ENCODE measurements at places on chromosomes 1 and 21. TPM values are rescaled to one million over a fixed set of nuclear protein-coding genes. Genes with fewer than 3 reads are reported as not detected.

DNA sequence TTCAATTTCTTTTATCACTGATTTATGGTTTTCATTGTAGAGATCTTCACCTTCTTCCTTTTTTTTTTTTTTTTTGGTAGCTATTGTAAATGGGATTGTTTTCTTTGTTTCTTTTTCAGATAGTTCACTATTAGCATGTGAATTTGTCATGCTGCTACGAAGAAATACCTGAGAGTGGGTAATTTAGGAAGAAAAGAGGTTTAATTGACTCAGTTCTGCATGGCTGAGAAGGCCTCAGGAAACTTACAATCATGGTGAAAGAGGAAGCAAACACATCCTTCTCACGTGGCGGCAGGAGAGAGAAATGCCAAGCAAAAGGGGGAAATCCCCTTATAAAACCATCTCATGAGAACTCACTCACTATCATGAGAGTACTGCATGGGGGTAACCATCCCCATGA, 66.4 kb downstream of the DAB1 start:
- no peak for DNase-seq

The PTGFR gene
- 7.8 TPM for total RNA-seq

The OR2L2 gene
- total RNA-seq: not detected

- peak; percentile 56 for DNase-seq
Measured at GRCh38 chr1:87435484-87435883, 106.8 kb downstream of the LMO4 start.

- no peak for DNase-seq
Measured at GRCh38 chr1:152657677-152658076, 5.5 kb upstream of the LCE2D start.

The RABGAP1L gene
- total RNA-seq: 11.8 TPM

DNA sequence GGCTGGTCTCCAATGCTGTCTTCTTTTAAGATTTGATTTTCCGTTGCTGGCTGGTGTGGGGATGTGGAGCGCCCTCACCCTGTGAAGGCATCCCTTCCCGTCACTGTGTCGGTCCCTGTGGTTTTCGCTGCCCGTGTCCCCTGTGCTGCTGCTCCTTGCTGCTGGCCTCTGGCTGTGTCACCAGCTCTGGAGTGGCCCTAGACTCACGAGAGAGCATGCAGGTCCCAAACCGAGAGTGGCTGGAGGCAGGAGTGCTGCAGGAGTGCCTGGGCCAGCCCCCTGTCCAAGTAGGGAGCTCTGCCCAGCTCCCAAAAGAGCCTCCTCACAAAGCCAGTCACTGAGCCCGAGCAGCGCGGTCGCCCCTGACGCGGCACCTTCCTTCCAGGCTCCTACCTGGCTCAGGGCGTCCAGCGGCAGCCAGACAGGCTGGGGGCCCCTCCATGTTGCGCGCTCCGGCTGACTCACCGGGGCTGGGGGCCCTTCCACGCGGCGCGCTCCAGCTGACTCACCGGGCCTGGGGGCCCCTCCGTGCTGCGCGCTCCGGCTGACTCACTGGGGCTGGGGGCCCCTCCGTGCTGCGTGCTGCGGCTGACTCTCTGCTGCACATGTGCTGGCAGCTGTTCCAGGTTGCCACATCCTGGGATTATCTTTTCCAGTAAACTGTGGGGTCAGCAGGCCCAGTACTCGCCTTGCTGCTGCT, 106.7 kb upstream of the COL6A1 start:
- DNase-seq: peak; percentile 76

The SGIP1 gene
- not detected for total RNA-seq

DNA sequence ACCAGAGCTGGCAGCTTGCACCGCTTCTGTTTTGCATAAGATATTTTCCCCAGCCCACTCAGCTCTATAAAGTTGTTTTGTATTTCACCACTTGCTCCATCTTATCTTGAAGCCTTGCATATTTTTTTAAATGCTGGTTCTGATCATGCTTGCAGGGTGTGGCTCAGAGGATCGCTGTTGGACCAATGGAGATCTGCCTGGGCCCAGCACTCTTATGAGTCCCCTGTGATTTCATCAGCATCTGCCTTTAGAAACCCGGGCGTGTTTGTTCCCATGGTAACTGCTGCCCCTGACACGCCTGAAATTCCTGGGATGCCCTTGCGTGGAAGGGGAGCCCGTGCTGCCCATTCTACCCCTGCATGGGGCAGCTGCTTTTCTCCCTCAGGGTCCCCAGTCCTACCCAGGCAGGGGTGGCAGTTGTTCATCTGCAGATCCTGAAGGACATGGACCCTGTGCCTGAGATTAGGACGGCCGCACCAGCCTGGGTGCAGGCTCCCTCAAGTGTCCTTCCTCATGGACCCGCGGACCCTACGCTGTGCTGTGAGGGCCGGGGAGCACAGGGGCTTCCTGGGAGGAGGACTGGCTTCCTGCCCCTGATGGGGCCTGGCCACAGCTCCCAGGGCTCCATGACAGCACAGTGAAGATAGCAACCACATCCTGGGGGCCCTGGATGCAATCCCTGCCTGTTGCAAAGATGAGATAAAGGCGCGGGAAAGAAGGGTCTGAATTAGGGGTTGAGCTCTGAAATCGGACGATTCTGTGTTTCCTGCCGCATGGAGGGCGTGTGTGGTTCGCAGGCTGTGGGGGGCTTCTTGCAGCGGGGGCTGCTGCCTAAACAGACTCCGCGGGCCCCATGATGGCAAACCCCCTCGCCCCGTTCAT, 226.5 kb downstream of the SDCCAG8 start:
- peak; percentile 32 for DNase-seq

DNA sequence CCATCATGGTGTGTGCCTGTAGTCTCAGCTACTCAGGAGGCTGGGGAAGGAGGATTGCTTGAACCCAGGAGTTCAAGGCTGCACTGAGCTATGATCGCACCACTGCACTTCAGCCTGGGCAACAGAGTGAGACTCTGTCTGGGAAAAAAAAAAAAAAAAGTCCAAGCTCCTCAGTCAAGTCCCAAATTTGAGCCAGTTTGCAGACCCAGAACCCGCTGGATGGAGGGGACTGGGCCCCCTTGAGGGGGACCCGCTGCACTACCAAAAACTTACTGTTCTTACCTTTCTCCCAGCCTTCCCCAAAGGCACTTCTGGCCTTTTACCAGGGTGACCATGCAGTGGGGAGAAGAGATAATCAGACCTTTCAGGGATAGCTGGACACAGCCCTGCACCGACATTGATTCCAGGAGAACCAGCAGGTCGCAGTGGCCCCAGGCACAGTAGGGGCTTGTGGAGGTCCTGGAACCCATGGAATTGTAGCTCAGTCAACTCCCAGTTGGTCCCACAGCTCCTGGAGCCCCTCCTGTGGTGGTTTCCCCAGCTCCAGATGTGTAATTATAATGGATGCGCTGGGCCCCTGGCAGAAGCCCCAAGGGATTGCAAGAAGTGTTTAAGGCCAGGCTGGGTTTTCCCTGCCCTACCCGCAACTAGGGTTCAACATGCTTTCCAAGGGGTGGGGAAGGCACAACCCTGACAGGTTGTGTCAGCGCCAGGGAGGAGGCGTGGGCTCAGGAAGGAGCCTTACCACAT, 4.1 kb upstream of the WNT9A start:
- no peak for DNase-seq

GRCh38 chr1:227758366-227758765, 23.1 kb downstream of the SNAP47 start:
- no peak for DNase-seq

The USP25 gene
- total RNA-seq: 28.3 TPM

- no peak for DNase-seq
Measured at GRCh38 chr1:5988596-5989285, 3.5 kb downstream of the NPHP4 start.

- peak; percentile 80 for DNase-seq
Measured at GRCh38 chr1:31154632-31155215, 85.0 kb downstream of the NKAIN1 start.

- no peak for DNase-seq
Measured at GRCh38 chr1:46199233-46199749, 1.1 kb upstream of the POMGNT1 start.

DNA sequence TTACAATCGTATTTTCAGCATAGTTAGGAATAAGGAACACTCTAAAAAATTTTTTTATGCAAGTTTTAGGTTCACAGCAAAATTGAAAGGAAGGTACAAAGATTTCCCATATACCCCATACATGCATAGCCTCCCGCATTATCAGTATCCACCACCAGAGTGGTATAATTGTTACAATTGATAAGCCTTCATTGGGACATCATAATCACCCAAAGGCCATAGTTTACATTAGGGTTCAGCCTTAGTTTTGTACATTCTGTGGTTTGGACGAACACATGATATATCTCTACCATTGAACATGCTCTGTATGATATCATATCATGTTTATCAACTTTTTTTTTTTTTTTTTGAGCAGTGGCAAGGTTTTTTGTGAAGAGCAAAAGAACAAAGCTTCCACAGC, 180.0 kb downstream of the SDCCAG8 start:
- no peak for DNase-seq

DNA sequence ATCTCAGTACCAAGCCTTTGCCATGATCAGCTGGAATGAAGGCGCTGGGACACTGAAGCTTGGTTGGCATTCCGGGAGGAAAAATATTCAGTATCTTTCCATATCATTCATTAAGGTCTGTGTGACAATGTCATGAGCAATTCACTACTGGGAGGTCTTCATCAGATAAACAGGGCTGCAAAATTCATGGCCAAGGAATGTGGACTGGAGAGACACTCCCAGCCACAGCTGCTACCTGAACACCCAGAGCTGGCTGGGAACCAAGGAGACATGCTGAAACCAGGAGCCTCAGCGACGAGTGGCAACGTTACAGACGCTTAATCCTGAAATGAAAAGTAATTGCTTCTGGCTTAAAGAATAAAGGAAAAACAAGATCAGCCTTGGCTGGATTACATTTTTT, 30.6 kb upstream of the DDAH1 start:
- DNase-seq: peak; percentile 98

GRCh38 chr1:75308365-75308764, 174.2 kb downstream of the LHX8 start:
- no peak for DNase-seq

DNA sequence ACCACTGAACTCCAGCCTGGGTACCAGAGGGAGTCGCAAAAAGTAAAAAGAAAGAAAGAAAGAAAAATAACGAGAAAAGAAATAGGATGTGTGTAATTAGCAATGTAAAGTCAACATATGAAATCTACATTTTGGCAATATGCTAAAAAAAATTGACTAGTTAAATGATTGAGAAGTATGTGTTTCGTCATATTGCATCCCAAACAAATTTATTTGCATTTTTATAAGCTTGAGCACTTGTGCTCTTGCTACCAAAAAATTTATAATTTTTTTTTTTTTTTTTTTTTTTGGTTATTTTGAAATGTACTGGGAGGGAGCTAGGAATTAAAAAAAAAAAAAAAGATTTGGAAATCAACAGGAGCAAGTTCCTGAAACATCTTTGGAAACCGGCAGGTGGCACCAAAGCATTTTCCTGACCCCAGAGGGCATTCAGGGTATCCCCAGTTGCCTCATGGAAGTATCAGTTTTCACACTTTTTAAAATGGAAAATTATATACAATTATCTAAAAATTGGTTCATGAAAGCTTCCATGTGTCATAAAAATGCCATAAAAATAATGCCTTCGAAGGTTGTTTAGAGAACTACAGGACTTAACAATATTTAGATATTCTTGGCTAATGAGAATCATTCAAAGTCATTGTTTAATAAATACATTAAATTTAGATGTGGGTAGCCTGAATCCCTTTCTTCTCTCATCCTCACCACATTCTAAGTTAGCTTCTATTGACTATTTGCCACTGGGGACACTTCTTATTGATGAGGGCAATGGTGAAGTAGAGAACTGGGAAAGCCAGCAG, 4.8 kb upstream of the HEATR1 start:
- DNase-seq: peak; percentile 52

GRCh38 chr1:40896482-40896881, 34.3 kb upstream of the CITED4 start:
- no peak for DNase-seq

The S100A7 gene
- total RNA-seq: not detected

The EFNA1 gene
- 49.9 TPM for total RNA-seq

The KCNK2 gene
- total RNA-seq: not detected

GRCh38 chr1:32055416-32055815, 17.3 kb upstream of the TMEM39B start:
- DNase-seq: no peak

GRCh38 chr1:29237129-29237821, 953 bp downstream of the PTPRU start:
- DNase-seq: peak; percentile 31

- DNase-seq: no peak
Measured at GRCh38 chr1:242243472-242243871, 244.6 kb upstream of the MAP1LC3C start.

GRCh38 chr1:39919545-39919944, 17.8 kb upstream of the MYCL start:
- DNase-seq: peak; percentile 93

DNA sequence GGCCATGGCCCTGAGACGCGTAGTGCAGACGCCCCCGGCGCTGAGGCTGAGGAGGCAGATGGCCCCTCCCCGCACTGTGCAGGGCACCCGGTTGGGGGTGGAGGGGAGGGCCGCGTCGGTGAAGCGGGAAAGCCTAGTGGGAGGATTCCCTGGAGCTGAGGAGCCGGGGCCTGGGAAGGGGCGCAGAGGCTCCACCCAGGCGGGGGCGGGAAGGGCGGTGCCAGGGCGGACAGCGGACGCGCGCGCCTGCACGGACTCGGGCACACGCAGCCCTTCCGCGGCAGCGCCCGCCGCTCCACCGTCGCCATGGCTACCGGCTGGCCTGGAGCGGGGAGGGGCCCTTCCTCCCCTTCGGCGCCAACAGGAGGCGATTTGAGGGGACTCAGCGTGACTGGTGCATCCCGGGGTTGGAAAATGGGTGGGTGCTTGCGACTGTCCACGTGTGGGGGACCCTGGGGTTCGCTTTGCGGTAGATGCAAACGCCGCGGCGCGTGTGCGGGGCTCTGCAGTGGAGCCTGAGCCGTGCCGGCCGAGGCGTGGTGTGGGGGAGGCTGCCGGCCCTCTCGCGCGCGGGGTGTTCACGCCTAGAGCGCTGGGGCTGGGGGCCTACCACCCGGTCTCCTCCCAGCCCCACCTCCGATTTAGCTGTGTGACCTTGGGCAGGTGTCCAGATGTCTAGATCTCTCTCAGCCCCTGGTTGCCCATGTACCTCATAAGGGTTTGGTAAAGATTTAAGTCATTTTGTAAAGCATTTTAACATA, 35.1 kb downstream of the PTPRF start:
- DNase-seq: no peak

The LCE2A gene
- total RNA-seq: not detected

DNA sequence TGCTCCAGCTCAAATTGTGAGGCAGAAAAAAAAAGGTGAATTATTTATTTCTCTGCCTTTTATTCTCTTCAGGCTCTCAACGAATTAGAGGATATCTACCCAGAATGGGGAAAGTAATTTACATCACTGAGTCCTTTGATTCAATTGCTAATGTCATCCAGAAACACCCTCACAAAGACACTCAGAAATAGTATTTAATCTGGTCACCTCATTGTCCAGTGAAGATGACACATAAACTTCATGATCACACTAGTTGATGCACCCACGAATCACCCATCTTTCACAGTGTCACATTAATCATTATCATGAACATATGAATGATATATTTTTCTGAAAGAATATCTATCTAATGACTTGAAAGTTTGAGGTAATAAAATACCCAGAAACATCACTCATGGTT, 868.5 kb downstream of the BRINP3 start:
- no peak for DNase-seq

All from PC-3 (cell line).